ENCODE measurements at places on chromosomes 7 and 10.

GRCh38 chr7:27991006-27991528 lies 189.5 kb downstream of the JAZF1 start:
- no peaks in the 10 kb centered on the region for H3K36me3 ChIP-seq
- no peaks in the 10 kb centered on the region for H3K4me1 ChIP-seq
- no peak overlapping the region for H3K27ac ChIP-seq
- DNase-seq, result no peak
- H3K27me3 ChIP-seq, result no peaks in the 10 kb centered on the region

GRCh38 chr7:17599733-17600339 lies 301.4 kb downstream of the AHR start:
- no peaks in the 10 kb centered on the region for H3K36me3 ChIP-seq
- H3K4me3 ChIP-seq, result no peak overlapping the region
- no peak for DNase-seq
- H3K27me3 ChIP-seq, result no peaks in the 10 kb centered on the region
- no peaks in the 10 kb centered on the region for H3K4me1 ChIP-seq

DNA sequence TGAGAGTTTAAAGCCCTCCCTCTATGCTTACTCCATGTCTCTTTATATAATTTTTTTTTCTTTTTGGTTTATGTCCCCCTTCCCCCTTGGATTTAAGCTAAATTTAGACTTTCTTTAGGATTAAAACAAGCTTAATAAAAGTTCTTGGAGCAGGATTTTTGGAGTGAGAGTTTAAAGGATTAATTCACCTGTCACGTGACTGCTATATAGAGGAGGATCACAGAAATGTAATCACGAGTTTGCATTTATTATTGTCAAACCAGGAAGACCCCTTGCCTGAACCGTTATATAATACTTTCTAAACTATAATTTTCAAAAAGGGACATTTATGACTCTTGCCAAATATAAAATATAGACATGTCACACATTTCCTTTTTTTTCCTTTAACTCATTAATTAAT lies 78.1 kb upstream of the IMMP2L start:
- no peak overlapping the region for H3K4me3 ChIP-seq
- no peaks in the 10 kb centered on the region for H3K4me1 ChIP-seq
- no peaks in the 10 kb centered on the region for H3K27me3 ChIP-seq
- no peak for DNase-seq
- H3K36me3 ChIP-seq, result no peaks in the 10 kb centered on the region
- H3K27ac ChIP-seq, result no peak overlapping the region

DNA sequence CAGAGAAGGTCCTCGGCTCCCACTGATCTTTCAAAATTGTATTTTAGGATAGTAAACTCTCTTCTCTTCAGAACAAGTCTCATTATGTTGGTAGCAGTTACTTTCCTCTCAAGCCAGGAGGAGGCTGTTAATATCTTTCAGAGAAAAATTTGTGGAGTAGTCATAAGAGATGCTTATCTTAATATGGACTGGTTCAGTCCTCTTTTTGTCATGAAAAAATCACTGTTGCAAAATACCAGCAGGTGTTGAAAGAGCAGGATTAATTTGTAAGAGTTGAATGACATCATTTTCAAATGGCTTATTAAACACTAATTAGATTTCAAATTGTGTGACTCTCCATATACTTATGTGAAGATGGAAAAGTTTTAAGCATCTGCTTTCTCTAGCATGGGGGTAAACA lies 662.5 kb downstream of the POM121L12 start:
- H3K4me1 ChIP-seq, result no peaks in the 10 kb centered on the region
- H3K27me3 ChIP-seq, result no peaks in the 10 kb centered on the region
- H3K36me3 ChIP-seq, result no peaks in the 10 kb centered on the region
- H3K4me3 ChIP-seq, result no peak overlapping the region
- DNase-seq, result no peak

- H3K36me3 ChIP-seq, result no peaks in the 10 kb centered on the region
- H3K27ac ChIP-seq, result no peak overlapping the region
- no peaks in the 10 kb centered on the region for H3K27me3 ChIP-seq
- H3K4me3 ChIP-seq, result no peak overlapping the region
- H3K4me1 ChIP-seq, result no peaks in the 10 kb centered on the region
- no peak for DNase-seq
These were observed 328.9 kb downstream of the RPS24 start for GRCh38 chr10:78362406-78363022.

- H3K4me1 ChIP-seq, result peaks cover 5% of the 10 kb centered on the region
- H3K27me3 ChIP-seq, result no peaks in the 10 kb centered on the region
- H3K4me3 ChIP-seq, result no peak overlapping the region
- no peak for DNase-seq
These were observed 29.2 kb downstream of the KIAA1549 start for GRCh38 chr7:138951953-138952352.

DNA sequence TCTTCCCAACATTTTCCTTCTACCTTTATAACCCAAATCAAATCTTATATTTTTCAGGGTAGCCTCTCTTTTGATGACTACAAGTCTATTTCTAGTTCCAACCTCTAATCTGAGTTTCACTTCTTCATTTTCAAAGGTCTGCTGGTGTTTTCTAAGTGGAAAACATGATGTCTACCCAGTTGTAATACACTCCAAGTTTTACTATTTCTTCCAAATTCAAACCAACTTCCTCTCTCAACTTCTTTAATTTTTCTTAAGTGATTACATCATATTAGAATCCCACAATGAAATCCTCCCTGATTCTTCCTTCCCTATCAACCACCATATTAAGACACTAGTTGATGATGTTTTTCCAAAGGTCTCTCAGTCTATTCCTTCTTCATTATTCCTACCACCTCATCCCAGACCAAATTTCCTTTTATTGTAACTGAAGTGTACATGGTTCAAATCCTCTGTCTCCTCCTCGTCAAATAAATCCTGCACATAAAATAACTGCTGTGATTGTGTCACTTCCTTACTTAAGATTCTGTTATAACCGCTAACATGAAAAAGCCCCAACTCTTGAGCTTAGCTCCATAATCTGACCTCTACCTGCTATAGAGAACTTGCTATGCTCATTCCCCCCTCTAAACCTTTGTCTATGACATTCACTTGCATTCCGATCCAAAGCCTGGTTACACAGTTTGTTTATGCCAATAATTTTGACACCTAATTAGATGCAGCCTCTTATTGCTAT lies 12.7 kb downstream of the TAS2R38 start:
- H3K27ac ChIP-seq, result no peak overlapping the region
- H3K4me1 ChIP-seq, result no peaks in the 10 kb centered on the region
- H3K36me3 ChIP-seq, result no peaks in the 10 kb centered on the region
- H3K27me3 ChIP-seq, result no peaks in the 10 kb centered on the region

- no peaks in the 10 kb centered on the region for H3K27me3 ChIP-seq
- no peak overlapping the region for H3K4me3 ChIP-seq
- H3K27ac ChIP-seq, result no peak overlapping the region
- no peaks in the 10 kb centered on the region for H3K36me3 ChIP-seq
- no peak for DNase-seq
- H3K4me1 ChIP-seq, result no peaks in the 10 kb centered on the region
These were observed 9.3 kb upstream of the CAMK2B start for GRCh38 chr7:44334734-44335097.

- no peak for DNase-seq
- no peak overlapping the region for H3K27ac ChIP-seq
- H3K4me3 ChIP-seq, result no peak overlapping the region
- no peaks in the 10 kb centered on the region for H3K27me3 ChIP-seq
These were observed 216.5 kb downstream of the RAB11FIP2 start for GRCh38 chr10:117830205-117830604.

DNA sequence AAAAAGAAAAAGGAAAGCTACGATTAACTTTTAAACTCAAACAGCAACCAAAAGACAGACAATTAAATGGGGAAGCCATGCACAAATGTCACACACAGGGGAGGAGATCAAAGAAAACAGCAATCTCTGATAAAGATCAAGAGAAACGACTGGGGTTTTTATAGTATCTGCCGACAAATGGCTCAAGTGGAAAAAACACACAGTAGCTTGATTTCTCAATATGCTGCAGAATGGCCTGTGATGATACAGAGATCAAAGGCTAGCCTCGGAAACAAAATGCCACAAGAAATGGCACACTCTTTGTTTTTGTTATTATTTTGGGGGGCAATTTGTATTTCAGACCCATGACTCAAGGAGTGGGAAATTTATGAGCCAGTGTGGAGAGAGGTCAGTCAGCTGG lies 126.1 kb downstream of the TEX36 start:
- H3K4me3 ChIP-seq, result no peak overlapping the region
- no peaks in the 10 kb centered on the region for H3K27me3 ChIP-seq
- no peaks in the 10 kb centered on the region for H3K36me3 ChIP-seq
- H3K27ac ChIP-seq, result peak overlapping the region; percentile 7
- no peak for DNase-seq
- H3K4me1 ChIP-seq, result peaks cover 8% of the 10 kb centered on the region

DNA sequence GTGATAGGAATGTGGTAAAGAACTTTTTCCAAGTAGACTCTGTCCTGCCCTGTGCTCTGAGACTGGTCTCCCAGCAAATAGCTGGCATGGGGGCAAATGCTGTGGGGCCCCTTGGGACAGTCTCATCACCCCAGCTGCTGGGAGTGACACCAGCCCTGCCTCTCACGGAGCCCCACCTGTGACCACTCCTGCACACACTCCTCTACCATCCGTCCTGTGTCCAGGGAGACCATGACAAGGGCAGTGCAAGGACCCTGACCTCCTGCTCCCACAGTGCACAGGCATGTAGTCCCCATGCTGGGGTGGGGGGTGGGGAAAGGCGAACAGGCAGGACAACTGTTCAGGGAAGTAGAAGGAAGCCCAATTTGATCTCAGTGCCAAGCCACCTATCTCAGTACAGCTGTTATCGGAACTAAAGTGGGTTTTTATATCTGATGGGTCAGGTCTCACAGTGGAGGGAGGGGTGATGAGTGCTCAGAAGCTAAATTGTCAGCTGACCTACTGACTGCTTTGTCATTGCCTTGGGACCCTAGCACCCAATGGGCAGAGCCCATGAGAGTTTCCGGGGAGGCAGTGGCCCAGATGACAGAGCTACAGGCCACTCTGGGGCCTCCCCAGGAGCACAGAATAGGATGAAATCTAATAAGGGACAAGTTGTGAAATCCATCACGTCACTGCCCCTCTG lies 24.5 kb downstream of the VSTM4 start:
- no peak overlapping the region for H3K27ac ChIP-seq
- H3K27me3 ChIP-seq, result peaks cover 1% of the 10 kb centered on the region
- H3K4me1 ChIP-seq, result no peaks in the 10 kb centered on the region
- no peak overlapping the region for H3K4me3 ChIP-seq
- H3K36me3 ChIP-seq, result no peaks in the 10 kb centered on the region

DNA sequence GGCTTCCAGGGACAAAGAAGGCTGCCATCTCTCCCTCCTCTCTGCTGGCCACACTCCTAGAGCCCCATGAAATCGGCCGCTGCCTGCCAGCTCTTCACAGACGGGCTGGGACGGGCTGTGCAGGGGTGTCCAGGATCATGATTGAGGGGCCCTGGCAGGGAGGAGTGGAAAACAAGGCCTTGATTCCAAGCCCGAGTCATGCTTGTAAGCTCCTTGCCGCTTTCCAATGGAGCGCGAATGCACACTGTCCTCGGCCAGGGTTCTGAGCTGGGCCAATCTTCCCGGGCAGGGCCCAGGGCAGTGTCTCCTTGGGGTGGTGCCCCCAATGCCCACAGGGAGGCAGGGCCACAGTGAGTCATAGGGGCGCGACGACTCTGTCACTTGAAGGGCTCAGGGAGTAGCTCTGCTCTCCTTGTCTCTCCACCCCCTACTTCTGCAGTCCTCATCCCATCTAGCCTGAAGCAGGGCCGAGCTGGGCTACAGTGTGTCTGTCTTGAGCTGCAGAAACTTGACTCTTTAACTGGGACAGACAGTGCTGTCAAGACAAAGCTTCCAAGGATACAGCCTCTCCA lies 186.2 kb upstream of the SVIL start:
- H3K4me1 ChIP-seq, result no peaks in the 10 kb centered on the region
- no peaks in the 10 kb centered on the region for H3K27me3 ChIP-seq
- no peaks in the 10 kb centered on the region for H3K36me3 ChIP-seq
- DNase-seq, result no peak
- H3K27ac ChIP-seq, result no peak overlapping the region
- no peak overlapping the region for H3K4me3 ChIP-seq

GRCh38 chr7:80732630-80733029 lies 94.2 kb downstream of the CD36 start:
- 0 out of 2 replicates have a peak, but pooled peaks cover 9% of the 10 kb centered on the region for H3K4me1 ChIP-seq
- H3K27me3 ChIP-seq, result no peaks in the 10 kb centered on the region
- DNase-seq, result no peak
- H3K4me3 ChIP-seq, result no peak overlapping the region
- no peak overlapping the region for H3K27ac ChIP-seq
- H3K36me3 ChIP-seq, result no peaks in the 10 kb centered on the region

DNA sequence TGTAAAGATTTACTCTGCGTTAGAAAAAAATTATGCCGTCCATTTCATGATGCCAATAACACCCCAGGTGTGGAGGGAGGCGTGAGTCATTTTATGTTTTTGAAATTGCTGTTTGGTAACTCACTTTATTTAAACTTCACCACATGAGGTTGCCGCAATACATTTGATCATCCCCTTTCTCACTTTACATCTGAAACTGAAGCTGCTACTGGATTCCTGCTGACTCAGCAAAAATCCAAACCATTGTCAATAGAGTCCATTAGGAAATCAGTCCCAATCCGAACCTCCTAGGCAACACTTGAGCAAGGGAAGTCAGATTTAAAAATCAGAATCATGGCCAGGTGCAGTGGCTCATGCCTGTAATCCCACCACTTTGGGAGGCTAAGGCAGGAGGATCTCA lies 136.6 kb upstream of the SVIL start:
- H3K4me3 ChIP-seq, result no peak overlapping the region
- peaks cover 8% of the 10 kb centered on the region for H3K4me1 ChIP-seq
- H3K27ac ChIP-seq, result no peak overlapping the region

DNA sequence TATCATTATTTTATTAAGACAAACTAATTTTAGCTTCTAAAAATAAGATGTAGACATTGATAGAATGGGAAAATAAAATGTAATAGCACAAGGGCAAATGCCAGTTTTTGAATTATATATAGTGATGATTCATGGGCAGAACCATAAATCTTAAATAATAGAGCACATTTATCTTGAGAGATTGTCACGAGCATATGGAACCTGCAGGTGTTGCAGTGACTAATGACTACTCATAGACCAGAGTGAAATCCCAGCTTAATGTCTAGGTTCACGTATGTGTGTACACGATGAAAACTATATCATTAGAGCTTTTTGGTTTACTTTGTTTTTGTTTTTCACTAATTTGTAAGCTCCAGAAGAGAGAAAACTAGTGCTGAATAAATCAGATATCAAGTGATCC lies 150.2 kb upstream of the CACNA2D1 start:
- DNase-seq, result no peak
- H3K36me3 ChIP-seq, result no peaks in the 10 kb centered on the region
- H3K4me1 ChIP-seq, result no peaks in the 10 kb centered on the region

DNA sequence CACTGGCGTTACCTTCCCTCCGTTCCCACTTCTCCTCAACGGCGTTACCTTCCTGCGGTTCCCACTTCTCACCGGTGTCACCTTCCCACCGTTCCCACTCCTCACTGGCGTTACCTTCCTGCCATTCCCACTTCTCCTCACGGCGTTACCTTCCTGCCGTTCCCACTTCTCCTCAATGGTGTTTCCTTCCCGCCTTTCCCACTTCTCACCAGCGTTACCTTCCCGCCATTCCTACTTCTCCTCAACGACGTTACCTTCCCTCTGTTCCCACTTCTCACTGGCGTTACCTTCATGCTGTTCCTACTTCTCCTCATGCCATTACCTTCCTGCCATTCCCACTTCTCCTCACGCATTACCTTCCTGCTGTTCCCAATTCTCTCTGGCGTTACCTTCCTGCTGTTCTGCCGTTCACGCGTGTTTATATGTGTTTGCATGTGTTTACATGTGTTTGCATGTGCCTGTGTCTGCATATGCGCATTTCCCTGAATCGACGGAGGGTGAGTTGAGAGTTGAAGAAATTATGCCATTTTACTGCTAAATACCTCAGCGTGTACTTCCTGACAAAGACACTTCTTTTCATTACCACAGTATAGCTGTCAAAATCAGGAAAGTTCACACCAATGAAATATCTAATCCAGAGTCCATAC lies 23.2 kb upstream of the CFAP46 start:
- DNase-seq, result no peak
- H3K4me1 ChIP-seq, result peaks cover 13% of the 10 kb centered on the region
